ENCODE measurements at places on chromosomes 7 and 10.

DNA sequence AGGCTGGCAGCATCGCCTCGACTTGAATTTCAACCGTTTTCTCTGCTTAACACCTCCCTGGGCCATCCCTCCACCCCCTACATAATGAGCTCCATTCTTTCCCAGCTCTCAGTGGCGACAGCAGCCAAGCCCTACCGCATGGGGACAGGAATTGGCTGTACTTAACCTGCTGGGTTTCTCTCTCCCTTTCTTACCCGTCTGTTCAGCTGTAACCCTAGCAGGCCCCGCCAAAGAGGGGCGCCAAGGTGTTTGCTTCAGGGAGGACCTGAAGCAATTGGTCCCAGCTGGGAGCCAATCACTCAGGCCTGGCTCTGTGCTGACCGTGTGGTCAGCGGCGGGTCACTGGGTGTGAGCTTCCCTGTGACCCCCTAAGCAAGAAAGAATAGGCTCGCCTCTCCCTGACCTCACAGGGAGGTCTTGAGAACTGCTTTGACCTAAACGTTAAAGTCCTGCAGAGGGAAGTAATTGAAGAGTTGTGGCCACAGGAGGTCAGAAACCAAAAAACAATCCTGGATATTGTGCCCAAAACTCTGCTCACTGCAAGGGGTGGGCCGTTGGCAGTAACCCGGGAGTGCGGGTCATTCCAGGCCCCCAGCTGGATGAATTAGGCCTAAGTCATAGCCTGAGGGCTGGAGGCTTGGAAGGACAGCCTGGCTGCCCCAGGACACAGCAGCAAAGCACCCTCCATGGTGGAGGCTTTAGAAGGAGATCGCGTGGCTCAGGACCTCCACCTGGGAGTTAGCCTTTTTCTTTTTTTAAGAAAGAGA lies 114.6 kb downstream of the ITIH5 start:
- DNase-seq: no peak

GRCh38 chr10:69344591-69345252 lies 66.4 kb downstream of the HK1 start:
- no peak for DNase-seq

GRCh38 chr10:102565793-102566192 lies 62.0 kb downstream of the SUFU start:
- no peak for DNase-seq

DNA sequence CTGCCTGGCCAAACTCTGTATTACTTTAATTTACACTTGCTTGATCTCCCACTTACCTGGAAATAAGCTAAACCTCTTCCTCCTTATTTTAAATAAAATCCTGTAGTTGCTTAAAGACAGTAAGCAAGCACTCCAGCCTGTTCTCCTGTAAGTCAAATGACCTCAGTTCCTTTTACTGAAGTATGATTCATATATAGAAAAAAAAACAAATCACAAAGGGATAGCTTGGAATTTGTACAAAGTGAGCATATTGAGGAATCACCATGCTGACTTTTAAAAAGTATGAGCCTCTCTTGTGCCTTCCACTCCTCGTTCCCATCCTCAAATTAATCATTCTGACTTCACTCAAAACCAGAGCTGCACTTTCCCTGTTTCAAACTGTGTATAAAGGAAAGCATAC lies 52.0 kb downstream of the C10orf90 start:
- no peak for DNase-seq

- DNase-seq: no peak
Measured at GRCh38 chr7:73451780-73452398, 18.3 kb downstream of the FZD9 start.

GRCh38 chr7:134371536-134371935 lies 54.8 kb upstream of the SLC35B4 start:
- no peak for DNase-seq

DNA sequence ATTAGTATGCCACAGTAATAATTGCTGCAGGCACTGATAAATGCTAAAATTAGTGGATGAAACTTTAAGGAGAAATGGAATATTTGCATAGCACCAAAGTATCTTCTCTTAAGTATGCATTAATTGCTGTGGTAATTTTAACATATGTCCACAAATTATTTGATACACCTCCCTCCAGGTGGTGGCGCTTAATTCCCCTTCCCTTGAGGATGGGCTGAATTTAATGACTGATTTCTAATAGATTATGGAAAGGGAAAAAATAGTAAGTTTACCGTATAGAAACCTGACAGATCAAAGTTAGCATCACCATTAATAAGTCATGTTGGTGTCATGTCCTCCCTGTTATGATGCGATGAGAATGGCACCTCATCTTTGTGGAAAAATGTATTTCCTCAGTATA lies 519.2 kb downstream of the TFEC start:
- no peak for DNase-seq

GRCh38 chr10:36393801-36394200 lies 731.6 kb upstream of the ANKRD30A start:
- DNase-seq: no peak

GRCh38 chr7:146090023-146090645 lies 26.5 kb upstream of the CNTNAP2 start:
- DNase-seq: no peak

DNA sequence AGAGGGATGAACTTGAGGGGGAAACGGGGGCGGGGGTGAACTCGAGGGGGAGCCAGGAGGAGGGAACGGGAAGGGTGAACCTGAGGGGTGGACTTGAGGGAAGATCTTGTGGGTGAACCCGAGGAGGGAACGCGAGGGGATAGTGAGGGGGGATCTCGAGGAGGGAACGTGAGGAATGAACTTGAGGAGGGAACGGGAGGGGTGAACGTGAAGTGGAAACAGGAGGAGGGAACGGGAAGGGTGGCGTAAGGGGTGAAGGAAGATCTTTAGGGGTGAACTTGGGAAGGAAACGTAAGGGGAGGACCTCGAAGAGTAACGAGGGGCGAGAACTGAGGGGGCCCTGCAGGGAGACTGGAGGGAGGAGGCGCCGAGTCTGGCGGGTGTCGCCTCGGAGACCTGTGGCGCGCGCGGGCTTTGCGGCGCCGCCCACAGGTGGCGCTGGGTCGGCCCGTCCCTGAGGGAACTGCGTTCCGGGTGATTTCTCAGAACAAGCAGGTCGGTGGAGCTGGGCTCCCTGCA lies 651 bp downstream of the MYO3A start:
- no peak for DNase-seq

- no peak for DNase-seq
Measured at GRCh38 chr10:43090188-43090587, 13.3 kb downstream of the RET start.

DNA sequence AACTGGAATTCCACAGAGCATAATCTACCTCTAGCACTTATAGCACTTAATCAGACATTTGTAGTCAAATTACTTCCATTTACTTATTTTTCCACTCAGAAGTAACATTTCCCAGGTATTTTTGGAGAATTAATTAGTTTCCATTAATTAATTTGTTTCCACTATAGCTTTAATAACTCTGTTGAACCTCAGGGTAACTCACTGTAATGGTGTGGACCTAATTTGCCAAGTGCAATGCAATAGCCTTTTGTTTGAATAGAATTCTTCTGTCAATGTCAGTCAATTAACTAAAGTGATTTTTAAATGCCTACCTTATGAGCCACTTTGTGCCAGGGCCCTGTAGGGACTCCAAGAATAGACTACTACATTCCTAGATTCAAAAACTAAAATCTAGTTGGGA lies 115.4 kb downstream of the CSTF2T start:
- no peak for DNase-seq

GRCh38 chr7:129159539-129159938 lies 15.0 kb downstream of the TSPAN33 start:
- no peak for DNase-seq

DNA sequence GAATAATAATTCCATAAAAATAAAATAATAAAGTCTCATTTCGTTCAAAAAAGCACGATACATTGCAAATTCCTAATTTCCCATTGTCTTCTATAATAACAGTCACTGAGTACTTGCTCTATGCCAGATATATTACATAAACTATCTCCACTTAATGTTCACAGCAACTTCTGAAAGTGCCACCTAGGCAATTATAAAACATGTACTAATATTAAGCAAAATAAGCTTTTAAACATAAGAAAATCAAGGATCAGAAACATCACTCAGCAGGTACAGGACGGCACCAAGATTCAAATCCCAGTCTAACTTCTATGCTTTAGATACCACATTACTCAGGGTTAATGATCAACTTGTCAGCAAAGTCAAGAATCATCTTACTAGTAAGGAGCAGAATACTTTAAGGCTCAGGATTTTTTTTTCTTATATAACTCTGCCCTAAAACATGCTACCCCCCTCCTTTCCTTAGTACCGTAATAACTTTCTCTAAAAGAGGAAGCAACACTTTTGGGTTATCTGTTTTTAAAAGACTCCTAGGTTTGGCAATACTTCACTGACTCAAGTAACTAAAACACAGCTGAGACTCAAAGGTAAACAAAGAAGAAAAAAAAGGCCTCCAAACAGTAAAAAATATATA lies 51.3 kb downstream of the USP6NL start:
- no peak for DNase-seq

GRCh38 chr10:113585949-113586348 lies 33.1 kb downstream of the HABP2 start:
- DNase-seq: no peak

- DNase-seq: no peak
Measured at GRCh38 chr10:18424200-18424599, 227.2 kb downstream of the NSUN6 start.

DNA sequence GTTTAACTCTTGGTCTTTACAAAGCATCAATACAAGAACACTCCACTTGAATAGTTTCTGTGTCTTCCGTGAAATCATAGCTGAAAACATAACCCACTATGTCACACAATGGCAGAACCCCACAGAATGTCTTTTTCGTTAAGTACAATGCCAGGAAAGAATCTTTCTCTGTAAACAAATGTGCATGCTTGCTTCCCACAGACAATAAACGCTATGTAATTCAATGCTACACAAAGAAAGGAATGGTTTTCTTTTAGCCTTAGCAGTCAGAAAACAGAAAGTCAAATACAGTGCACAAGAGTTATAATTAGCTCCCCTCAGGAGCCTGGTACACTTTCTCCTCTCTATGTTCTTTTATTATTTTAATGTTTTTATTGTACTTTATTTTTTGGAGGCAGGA lies 186.1 kb downstream of the SRPK2 start:
- DNase-seq: no peak

DNA sequence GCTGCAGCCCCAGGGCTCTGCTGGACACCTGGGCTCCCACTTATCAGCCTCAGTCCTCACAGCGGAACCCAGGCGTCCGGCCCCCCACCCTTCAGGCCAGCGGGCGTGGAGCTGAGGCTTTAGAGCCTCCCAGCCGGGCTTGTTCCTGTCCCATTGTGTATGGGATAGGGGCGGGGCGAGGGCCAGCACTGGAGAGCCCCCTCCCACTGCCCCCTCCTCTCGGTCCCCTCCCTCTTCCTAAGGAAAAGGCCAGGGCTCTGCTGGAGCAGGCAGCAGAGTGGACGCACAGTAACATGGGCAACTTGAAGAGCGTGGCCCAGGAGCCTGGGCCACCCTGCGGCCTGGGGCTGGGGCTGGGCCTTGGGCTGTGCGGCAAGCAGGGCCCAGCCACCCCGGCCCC lies 2.7 kb downstream of the NOS3 start:
- no peak for DNase-seq

GRCh38 chr10:53356616-53357349 lies 584.2 kb upstream of the MBL2 start:
- no peak for DNase-seq

DNA sequence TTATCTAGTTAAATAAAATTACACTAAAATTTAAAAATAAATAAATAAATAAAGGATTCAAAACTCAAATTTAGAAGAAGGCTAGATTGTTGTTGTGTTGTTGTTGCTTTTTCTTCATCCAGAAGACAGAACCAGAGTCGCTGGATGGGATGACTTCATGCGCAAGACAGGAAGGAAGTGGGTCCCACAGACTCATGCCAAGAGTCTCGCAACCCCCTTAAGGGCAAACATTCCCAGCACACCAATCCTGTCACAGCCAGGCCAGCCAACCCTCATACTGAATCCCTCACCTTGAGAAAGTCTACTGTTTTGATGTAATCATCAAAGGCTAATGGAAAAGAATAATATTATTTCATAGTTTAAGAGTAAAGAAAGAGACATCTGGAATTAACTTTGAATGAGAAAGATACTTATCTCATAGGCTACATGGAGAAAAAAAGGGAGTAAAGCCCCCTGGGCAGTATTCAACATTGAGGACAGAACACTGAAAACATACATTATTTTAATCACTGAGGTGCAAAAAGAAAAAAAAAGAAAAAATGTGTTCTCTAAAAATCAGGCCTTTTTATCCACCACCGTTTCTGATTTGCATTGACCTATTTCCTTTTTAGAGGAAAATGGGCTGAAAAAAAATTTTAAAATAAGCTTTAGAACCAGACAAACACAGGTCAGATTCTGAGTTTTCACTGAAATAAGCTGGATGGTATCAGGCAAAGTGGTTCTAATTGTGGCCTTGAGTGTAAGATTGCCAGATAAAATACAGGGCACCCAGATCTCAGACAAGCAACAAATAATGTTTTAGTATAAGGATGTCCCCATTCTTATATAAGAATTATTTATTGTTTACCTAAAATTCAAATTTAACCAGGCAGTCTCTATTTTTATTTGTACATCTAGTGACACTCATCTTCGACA lies 826.5 kb downstream of the TNS3 start:
- DNase-seq: no peak

- DNase-seq: no peak
Measured at GRCh38 chr10:120735773-120736371, 115.3 kb upstream of the WDR11 start.

DNA sequence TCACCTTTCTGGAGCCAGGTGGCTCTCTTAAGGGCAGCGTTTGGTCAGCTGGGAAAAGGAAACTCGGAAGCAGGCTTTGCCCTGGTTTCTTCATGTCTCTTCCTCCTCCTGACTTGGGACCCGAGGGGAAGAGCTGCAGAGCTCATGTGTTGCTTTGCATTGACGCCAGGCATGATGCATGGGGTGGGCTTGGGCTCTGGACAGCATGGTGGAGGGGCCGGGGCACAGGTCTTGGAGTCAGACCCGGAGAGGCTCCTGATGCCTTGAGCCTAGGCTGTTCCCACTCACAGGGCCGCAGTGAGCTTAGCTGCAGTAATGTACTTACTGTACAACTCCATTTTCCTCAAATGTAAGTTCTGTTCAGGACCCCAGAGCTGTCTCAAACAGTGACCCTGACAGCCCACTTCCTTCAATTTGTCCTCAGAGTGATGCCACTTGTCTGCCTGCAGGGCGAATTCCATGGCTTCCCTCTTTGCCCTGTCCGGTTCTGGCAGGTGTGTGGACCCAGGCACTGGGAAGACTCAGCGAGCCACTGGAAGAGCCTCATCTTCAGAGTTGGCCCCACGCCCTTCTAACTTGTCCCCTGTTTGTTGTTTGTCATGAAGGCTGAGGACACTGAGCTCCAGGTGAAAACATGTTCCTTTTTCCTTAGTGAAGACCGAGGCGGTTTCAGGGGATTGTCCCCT lies 50.2 kb downstream of the ZNF467 start:
- DNase-seq: no peak
